Ammon's horn (tissue), 1 donor: ENCODE measurements at places on chromosomes 16 and 17.

- DNase-seq: peak; percentile 70
These were observed 5.8 kb downstream of the DHX38 start for GRCh38 chr16:72099377-72099818.

GRCh38 chr17:69528035-69528434 is 113.5 kb downstream of the MAP2K6 start:
- DNase-seq: no peak

DNA sequence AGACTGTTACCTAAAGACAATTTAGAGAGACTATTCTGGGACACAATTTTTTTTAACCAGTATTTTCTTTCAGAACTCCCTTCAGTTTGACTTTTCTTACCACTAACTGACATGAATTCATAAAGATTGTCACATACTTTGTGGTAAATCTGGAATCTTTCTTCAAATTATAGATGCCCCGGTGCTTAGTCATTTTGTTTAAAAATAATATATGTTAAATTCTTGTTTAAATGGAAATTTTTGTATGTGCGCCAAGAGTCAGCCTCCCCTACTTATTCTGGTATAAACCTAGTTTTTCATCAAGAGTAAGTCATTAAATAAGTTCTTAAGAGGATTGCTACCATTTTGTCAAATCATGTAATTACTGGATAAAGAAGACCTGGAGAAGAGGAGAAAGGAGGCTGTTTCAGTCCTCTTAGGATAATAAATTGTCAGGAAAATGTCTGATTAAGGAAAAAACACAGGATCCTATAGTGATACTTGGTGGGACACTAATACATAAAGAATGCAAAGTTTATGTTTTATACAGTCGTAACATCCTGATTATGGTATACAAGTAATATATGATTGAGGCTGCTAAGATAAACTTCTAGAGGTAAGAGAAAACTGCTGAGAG is 424.4 kb downstream of the PMP22 start:
- DNase-seq: no peak

GRCh38 chr16:27359615-27360014 is 42.4 kb upstream of the IL21R start:
- no peak for DNase-seq

- DNase-seq: peak; percentile 50
These were observed 3.4 kb downstream of the WWOX start for GRCh38 chr16:78102865-78103264.

GRCh38 chr17:65515959-65516948 is 45.2 kb downstream of the AXIN2 start:
- no peak for DNase-seq

DNA sequence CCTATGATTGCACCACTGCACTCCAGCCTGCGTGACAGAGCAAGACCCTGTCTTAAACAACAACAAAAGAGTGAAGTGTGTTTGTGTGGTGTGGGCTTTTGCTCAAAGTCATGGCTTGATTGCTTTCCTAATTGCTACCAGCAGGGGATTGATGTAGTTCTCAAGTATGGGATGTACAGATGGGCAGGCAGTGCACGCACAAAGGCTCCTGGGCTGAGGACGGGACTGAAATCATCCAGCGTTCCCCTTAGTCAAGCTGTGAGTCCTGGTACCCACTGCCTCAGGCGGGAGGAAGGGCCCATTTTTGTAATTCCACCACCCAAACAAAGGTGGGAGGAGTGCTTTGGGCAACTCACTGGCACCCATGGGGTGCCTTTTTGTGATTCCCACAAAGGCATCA is 47.3 kb downstream of the GDE1 start:
- no peak for DNase-seq

DNA sequence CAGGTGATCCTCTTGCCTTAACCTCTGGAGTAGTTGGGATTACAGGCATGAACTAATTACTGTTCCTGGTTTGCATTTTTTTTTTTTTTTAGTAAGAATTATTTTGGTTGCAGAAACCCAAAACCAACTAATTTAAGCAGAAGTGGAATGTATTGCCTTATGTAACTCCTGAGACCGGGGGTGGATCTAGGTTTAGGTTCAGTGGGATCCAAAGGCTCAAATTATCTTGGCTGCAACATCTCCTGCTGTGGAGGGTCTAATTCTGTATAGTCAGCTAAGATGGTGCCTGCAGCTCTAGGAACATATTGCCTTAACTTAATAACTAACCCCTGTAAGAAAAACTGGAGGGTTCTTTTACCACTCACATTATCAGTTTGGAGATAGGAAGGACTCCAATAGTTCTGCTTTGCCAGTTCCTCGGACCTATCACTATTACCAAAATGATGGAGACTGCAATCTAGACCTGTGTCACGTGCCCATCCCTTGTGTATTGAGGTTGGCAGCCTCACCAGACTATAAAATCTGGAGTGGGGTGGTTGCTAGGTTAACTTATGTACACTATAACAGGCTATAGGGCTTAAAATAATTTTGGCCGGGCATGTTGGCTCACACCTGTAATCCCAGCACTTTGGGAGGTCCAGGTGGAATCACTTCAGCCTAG is 8.5 kb downstream of the SNTB2 start:
- DNase-seq: no peak

DNA sequence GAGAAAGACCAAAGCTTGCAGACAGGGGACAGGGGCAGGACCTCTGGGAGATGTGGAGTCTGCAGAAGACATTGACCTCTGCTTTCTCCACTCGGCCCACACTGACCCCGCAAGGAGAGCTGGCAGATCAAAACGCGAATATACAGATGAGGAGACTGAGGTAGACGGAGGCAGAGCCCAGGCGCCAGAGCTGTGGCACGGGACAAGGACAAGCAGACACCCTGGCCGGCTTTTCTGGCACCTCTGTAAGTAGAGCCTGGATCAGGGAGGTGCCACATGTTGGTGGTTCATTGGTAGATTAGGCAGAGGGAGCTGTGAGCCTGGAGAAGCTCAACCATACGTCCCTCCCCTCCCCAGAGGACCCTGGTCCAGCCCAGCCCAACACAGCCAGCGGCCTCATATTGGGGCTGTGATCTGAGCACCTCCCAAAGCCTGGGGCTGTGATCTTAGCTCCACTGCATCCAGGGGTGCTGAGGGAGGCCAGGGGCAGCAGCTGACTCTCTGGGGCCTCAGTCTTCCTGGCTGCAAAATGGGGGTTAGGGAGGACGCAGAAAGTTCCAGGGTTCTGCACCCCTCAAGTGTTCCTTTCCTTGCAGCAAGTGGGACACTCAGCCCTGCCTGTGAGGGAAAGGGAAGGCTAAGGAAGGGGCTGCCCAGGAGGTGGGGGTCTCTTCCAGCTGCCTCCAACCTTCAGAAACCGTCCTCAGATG is 4.0 kb downstream of the NATD1 start:
- no peak for DNase-seq

GRCh38 chr17:66711881-66712321 is 123.0 kb upstream of the CACNG5 start:
- DNase-seq: no peak

GRCh38 chr17:66094727-66095126 is 97.2 kb downstream of the CEP112 start:
- DNase-seq: no peak

DNA sequence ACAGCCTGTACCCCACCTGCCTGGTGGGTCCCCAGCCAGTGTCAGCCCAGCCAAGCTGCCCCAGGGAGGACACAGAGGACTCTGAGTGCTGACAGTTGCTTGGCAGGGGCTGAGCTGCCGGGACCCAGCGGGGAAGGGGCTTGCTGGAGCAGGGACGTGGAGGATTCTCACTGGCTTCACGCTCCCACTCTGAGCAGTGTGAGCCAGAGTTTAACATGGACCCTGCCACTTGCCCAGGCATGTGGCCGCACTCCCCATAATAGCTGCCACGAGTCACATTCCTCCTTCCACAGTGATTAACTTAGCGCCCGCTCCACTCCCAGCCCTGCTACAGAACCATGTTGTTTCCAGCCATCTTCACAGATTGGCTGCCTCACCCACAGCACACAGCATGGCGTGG is 31.2 kb downstream of the SREBF1 start:
- no peak for DNase-seq

GRCh38 chr16:1615761-1616160 is 3.6 kb downstream of the CRAMP1 start:
- DNase-seq: no peak

DNA sequence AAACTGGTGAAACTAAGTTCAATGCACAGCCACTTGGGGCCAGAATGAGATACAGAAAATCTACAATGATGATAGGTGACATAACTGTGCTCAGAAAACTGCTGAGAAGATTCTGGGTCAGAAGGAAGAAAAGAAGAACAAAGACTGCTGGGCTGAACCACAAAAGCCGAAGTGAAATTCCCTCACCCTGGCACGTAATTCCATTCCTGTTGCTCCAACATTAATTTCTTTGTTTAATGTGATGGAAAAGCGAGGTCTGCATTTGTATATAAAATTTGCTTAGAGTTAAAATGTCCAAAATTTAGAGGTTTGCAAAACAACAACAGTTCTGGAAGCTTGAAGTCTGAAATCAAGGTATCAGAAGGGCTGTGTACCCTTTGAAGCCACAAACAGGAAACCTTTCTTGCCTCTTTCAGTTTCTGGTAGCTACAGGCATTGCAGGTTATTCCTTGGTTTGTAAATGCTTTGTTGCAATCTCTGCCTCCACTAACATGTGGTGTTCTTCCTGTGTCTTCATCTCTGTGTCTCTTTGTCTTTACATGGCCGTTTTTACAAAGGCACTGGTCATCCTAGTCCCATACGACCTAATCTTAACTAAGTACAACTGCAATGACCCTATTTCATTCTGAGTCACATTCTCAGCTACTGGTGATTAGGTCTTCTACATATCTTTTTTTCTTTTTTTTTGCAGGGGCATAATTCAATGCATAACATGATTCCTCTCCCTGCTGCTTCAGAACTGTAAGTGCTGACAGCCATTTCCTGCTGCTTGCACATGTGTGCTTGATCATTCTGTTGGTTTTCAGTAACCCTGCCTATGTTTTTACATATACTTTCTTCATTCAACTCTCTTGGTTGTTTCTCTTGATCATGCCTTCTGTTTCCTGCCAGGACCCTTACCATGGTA is 603.0 kb upstream of the CDH8 start:
- no peak for DNase-seq
